Bronchus fibroblast of lung (primary cell): ENCODE measurements at places on chromosomes 6 and 20. TPM values are rescaled to one million over a fixed set of nuclear protein-coding genes. Genes with fewer than 3 reads are reported as not detected.

Gene SAPCD1
- 3.2 and 5.8 TPM in 2 replicates for total RNA-seq

Gene UST
- total RNA-seq: 7.1 and 8.0 TPM in 2 replicates

Gene CTSA
- total RNA-seq: 77.2 and 91.1 TPM in 2 replicates

Gene MAPK13
- 7.6 and 12.0 TPM in 2 replicates for total RNA-seq

Gene SLC17A1
- not detected in 2 replicates for total RNA-seq

Gene IYD
- not detected in 2 replicates for total RNA-seq
